Pons (tissue), 1 donor: ENCODE measurements at places on chromosomes 6 and 20.

DNA sequence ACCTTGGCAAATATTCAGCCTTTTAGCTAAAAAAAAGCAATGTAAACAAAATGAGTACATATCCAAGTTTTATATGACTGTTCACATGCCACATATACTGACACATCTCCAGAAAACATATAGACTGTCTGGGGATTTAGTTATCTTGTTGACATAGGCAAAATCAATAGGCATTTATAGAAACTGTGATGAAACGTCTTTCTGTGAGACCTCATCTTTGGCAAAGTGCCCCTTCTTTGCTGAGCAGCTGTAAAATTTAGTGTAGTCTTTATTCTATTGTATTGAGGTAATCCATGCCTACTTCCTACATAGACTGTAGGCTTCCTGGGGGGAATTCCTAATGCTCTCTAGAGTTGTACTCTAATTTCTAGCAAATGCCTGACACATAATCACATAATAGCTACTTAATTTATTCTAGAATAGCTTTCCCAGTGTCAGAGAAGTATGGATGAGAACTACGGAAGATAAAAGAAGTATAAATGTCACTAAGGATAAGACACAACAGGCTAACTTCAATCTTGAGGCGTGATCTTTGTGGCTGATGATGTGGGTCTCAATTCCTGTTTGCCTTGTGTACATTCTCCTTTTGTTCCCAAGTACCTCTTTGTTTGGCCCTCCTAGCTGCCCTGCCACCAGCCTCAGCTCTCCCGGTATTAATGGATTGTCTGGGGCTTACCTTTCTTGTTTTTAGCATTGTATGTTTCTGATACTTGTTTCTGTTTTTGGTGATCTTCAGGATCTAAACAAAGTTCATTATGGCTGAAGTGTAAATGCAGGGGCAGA lies 30.6 kb downstream of the PTCHD4 start:
- no peak for DNase-seq

GRCh38 chr6:42961020-42961470 lies 491 bp downstream of the GNMT start:
- DNase-seq, result no peak

DNA sequence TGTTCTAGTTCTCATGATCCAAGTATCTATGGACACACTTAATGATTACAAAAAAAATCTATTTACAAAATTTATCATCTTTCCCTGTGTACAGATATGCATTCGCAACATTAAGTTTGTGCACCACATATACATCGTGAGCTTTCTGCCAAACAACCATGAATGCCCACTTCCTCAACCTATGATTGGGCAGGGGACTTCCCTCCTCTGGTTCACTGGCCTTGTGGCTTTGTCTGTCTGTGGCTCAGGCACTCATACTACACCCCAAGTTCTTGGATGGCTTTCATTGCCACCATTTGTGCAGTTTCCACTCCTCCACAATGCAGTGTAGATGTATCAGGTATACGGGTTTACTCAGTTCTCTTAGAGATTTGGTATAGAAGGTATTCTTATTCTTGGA lies 74.9 kb downstream of the HS3ST5 start:
- no peak for DNase-seq

- DNase-seq, result peak; percentile 77
Observed at GRCh38 chr20:64205611-64206026, 41.4 kb downstream of the MYT1 start.

DNA sequence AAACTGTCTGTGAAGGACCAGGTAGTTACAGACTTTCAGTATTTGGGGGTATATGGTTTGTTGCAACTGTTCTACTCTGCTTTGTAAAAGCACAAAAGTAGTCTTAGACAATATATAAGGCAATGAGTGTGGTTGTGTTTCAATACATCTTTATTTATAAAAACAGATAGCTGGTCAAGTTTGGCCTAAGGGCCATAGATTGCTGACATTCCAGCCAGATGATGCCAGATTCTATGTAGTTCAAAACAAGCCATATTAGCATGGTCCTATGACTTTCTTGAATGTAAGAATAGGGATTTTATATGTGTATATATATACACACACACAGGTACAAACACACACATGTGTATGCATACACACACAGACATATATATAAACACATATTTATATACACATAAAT lies 201.8 kb downstream of the GRIK2 start:
- no peak for DNase-seq

- no peak for DNase-seq
Observed at GRCh38 chr6:163922562-163922961, 508.0 kb downstream of the QKI start.

GRCh38 chr6:7261852-7262461 lies 51.0 kb downstream of the SSR1 start:
- no peak for DNase-seq

DNA sequence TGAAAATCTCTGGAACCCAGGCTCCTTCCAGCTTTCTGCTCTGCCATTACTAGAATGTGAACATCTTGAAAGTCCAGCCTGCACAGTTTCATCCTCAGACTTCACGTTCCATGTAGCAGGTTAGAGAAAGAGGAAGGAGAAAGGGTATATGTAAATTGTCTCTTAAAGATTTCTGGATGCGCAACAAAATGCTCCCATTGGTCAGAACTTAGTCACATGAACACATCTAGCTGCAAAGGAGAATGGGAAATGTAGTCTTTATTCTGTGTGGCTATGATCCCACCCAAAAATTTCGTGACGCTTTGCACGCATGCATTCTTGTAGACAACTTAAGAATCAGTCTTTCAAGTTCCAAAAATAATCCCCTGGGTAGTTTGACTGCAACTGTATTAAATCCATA lies 46.4 kb upstream of the CHD6 start:
- DNase-seq, result no peak

- peak; percentile 70 for DNase-seq
Observed at GRCh38 chr6:29552512-29553051, 7.0 kb downstream of the UBD start.

DNA sequence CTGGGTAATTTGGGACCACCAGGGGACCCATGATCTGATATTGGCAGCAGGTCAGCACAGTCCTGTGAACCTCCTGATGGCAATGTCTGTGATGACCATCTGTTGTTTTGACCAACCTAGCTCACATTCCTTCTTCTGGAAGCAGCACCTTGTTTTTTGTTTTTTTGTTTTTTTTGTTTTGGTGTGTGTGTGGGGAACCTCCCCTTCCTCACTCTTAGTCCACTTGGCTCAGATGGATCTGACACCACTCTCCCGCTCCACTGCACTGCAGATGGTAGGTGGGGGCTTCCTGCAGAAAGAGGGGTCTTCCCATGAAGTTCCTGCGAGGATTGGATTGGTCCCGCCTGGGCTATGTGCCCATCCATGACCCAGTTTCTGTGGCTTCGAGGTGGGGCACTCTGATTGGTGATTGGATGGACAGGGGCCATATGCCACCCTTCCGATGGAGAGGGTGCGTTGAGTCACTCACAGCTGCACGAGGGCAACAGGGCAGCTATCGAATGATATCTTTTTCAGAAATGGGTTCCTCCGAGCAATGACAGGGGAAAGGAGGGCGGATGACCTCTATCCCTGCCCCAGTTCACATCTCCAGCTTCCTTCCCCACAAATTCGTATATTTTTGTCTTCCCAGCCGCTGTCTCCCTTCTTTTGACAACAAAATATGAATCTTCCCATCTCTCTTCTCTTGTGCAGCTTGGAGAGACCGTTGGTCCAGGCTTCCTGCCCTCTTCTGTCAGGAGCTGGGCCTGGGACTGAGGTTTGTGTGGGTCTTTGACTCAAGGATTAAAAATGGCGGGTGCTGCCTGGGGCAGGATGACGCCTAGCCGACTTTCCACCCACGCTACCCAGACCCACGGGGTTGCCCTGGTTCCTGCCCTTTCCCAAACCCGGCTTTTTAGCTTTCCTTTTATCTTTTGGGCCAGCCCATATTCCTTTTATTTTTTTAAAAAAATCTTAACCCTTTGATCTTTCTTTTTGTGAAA lies 132.1 kb upstream of the KCNG1 start:
- DNase-seq, result no peak

DNA sequence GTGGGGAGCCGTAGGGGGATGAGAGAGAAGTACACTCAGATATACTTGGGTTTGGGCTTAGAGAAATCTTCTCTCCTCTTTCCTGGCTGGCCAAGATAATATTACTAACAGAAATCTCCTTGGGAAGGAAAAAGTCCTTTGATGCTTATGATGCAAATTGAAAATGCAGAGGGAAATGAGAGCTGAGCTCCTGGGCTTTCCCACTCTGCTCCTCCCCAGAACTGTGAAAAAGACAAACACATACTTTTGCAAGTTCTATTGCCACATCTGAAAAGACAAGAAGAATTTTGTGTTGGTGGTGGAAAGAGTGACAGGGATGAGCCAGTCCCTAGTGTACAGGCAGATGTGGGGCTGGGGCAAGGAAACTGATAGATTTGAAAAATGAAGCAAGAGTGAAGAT lies 185.9 kb downstream of the ANKRD60 start:
- DNase-seq, result no peak

- DNase-seq, result no peak
Observed at GRCh38 chr20:1524004-1524403, 32.8 kb upstream of the SIRPB2 start.

DNA sequence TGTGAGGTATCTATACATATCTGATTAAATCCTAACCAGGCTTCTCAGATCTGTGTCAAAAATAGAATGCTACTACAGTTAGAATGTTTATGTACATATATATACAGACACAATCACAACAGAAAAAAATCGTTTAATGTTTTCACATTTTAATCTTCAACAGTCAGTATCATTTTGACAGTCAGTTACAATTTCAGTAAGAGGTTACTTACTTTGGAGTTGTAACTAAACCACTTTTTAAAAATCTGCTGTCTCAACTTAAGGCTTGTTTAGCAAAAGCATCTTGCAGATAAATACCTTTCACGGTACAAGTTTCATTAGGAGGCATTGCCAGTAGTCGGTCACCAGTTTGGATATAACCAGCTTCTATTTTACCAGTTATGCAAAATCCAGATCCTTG lies 32.3 kb upstream of the ALDH8A1 start:
- DNase-seq, result no peak

DNA sequence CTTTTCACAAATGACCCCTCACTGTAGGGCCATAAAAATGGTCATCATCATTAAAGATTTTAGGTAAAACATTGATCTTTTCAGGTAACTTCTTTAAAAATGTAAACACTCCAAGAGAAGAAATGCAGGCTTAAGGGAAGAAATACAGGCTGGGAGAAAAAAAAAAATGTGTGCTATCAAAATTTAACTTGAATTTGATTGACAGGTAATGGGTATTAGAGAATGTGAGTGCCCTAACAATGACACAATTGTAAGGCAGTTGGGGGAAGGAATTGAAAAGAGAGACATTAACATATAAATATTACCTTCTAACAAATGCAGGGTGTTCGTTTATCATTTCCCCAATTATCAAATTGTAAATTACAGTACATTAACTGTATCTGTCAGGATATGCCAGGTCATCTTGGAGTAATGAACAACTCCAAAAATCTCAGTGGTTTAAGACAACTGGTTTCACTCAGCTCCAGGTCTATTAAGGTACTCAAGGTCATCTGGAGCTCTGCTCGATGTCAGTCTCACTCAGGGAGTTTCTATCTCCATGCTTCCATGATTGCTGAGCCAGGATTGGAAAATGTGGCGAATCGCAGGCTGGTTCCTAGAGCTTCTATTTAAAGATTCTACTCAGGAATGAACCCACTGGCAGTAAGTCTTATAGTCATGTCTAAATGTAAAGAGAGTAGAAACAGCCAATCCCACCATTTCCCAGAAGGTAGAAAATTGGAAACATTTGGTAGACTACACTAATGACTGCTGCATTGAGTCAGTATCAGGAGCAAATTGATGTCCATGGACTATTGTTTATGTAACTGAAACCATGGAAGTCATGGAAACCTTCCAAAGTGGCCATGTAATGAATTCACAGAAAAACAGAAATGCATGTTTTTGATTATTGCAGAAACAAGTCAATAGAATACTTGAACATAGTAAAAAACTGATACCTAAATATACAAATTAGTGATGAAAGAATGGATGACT lies 55.6 kb downstream of the FRK start:
- DNase-seq, result no peak

DNA sequence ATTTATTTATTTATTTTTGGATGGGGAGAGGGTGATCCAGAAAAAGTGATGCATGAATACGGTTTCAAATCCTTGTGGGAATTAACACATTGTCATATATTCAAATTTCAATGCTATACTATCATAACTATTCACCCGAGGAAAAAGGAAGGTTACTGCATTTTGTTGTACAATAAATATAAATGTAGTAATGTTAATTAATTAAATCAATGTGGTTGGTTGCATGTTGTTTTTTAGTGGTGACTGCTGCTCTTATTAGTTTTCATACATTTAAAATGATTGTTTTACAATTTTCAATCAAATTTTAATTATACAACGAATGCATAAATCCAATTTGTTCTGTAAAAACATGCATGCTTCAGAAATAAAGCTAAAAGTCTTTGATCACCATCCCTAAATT lies 180.5 kb downstream of the ZFP64 start:
- DNase-seq, result no peak
